ENCODE measurements at places on chromosomes 13 and 19. TPM values are rescaled to one million over a fixed set of nuclear protein-coding genes. Genes with fewer than 3 reads are reported as not detected.

SCEL gene
- not detected for total RNA-seq

SIRT6 gene
- 15.2 TPM for total RNA-seq

PGLYRP1 gene
- not detected for total RNA-seq

CCDC122 gene
- 8.0 TPM for total RNA-seq

SELENOV gene
- not detected for total RNA-seq

KLK3 gene
- not detected for total RNA-seq

YJU2 gene
- 13.8 TPM for total RNA-seq

RBM26 gene
- 20.6 TPM for total RNA-seq

ZNF101 gene
- total RNA-seq: 4.2 TPM

SPPL2B gene
- 26.0 TPM for total RNA-seq

CABP5 gene
- not detected for total RNA-seq

SWSAP1 gene
- 1.2 TPM for total RNA-seq

PCP2 gene
- not detected for total RNA-seq

SOHLH2 gene
- total RNA-seq: 1.4 TPM

C19orf85 gene
- total RNA-seq: not detected

TBC1D4 gene
- total RNA-seq: 14.9 TPM

PBX4 gene
- not detected for total RNA-seq

SH3GL1 gene
- total RNA-seq: 86.1 TPM

SULT2B1 gene
- not detected for total RNA-seq

FBXO17 gene
- 36.2 TPM for total RNA-seq

SSC5D gene
- 81.2 TPM for total RNA-seq

C19orf12 gene
- total RNA-seq: 19.2 TPM

TMEM238 gene
- 0.19 TPM for total RNA-seq

CDC42EP5 gene
- 75.9 TPM for total RNA-seq

COL4A2 gene
- total RNA-seq: 817 TPM

KLK6 gene
- not detected for total RNA-seq

FGF14 gene
- 0.06 TPM for total RNA-seq

PNMA8B gene
- 4.1 TPM for total RNA-seq

CD70 gene
- not detected for total RNA-seq

SRRM5 gene
- 0.06 TPM for total RNA-seq

FAM216B gene
- total RNA-seq: not detected

B3GNT8 gene
- 1.2 TPM for total RNA-seq

GJA3 gene
- total RNA-seq: not detected

LGI4 gene
- 0.05 TPM for total RNA-seq

KLK13 gene
- 0.19 TPM for total RNA-seq

FGF21 gene
- not detected for total RNA-seq
